ENCODE measurements at places on chromosomes 4 and X.

GRCh38 chr4:30989508-30989907, 269.3 kb downstream of the PCDH7 start:
- DNase-seq = no peak

- no peak for DNase-seq
Measured at GRCh38 chrX:81662381-81662780, 460.5 kb downstream of the SH3BGRL start.

GRCh38 chr4:145860446-145860845, 78.2 kb downstream of the ZNF827 start:
- DNase-seq = no peak

DNA sequence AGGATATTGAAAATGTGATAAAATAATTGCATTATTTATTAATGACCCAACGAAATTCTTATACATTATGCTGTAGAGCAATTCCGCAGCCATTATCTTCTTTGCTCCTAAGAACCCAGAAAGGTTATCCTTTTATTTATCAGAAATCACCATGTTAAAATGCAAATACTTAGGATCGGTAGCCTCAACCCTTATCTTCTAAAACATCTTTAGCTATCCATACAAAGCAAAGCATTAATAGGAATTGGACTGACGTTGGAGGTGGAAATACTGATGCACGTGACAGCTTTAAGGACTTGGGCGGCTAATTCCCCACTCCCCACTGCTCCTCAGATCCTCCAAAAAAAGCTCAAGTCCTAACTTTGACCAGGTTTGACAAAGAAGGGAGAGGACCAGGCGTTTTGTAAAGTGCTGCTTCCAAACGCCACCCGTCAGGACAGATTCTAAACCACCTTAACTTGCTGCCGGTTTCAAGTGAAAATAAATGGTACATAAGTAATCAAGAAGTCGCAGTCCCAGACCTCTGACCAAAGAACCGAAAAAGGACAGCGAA, 539 bp upstream of the SPCS3 start:
- DNase-seq = no peak

- DNase-seq = no peak
Measured at GRCh38 chr4:120995266-120996010, 72.9 kb upstream of the PRDM5 start.

DNA sequence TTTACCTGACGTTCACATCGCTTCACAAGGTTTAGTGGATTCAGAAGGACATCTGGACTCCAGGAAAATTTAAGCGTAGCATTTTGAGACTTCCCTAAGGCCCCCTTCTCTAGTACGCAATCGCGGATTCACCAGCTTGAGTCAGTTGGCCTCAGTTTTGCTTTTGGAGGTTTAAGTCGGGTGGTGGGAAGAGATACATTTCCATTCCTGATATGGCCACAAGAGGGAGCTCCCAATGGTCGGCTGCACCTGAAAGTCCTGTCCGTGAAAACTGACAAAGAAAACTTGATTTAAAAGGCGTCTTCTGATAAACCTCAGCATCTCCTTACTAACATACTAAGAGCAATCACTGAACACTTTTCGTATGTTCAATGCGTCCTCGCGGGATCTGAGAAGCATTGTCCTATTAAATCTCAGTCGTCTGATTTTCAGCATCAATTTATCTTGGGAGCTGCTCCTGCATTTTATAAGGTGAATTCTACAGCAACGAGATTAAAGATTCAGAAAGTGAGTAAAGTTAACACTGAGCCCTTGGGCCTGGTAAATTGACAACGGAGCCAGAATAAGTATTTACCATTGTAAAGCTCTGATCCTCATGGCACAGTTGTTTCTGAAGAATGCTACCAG, 50.6 kb downstream of the LGI2 start:
- DNase-seq = no peak

DNA sequence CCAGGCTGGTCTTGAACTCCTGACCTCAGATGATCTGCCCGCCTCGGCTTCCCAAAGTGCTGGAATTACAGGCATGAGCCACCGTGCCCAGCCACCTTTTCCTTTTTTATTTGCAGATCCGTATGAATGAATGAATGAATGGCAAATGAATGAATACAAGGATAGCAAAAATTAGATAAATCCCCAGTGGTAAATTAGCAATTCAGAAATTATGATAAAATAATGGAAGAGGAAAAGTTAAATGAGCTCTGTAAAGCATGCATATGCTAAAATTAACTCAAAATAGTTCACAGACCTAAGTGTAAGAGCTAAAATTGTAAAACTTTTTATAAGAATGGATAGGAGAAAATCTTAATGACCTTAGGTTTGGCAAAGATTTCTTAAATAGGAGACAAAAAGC, 49.8 kb downstream of the SH3KBP1 start:
- DNase-seq = no peak

- DNase-seq = no peak
Measured at GRCh38 chr4:11512871-11513270, 84.2 kb upstream of the HS3ST1 start.

DNA sequence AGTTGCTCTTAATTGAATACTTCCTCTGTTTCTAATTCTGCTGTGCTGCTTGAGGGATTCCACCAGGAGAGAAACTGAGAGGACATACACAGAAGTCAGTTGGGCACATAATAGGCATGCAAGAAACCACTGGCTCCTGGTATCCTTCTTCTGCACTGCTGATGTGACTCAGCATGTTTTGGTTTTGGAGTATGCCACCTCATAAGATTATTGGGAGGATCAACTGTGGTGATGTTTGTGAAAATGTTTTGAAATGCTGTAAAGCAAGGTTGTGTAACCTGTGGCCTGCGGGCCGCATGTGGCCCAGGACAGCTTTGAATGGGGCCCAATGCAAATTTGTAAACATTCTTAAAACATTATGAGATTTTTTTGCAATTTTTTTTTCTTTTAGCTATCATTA, 119.6 kb downstream of the GATB start:
- DNase-seq = no peak

- DNase-seq = peak; percentile 3
Measured at GRCh38 chr4:98928131-98928504, 815 bp downstream of the EIF4E start.

- DNase-seq = no peak
Measured at GRCh38 chr4:2081540-2081939, 22.4 kb downstream of the NAT8L start.

DNA sequence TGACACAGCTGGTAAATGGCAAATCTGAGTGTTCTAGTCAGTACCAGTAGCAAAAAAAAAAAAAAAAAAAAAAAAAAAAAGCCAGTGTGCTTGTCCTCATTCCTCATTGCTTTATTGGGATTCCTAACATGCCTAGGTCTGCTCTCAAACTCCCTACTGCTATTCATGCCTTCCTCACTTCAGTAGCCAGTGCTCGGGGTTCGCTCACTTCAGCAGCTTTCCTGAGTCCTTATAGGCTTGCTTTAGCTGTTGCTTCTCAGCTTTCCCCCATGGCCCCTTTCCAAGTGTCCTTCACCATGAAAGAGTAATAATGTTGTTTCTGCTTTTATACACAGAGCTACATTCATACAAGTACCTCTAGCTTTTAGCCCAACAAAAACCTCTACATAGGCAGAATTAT, 30.8 kb downstream of the SLITRK2 start:
- DNase-seq = no peak

DNA sequence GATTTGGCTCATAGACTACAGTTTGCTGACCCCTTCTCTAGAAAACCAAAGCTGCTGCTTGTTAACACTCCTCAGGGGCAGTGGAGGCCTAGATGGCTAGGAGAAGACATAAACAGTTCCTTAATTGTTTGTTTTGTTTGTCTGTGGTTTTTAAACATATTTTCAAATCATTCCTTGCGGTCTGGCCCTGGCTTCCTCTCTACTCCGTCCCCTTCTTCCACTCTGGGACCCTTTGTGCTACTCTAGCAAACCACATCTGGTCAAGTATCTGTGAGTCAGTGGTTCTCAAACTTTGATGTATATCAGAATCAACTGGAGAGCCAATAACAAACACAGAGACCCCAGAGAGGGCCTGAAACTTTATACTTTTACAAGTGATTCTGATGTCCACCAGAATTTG, 36.1 kb downstream of the FRMPD4 start:
- no peak for DNase-seq

DNA sequence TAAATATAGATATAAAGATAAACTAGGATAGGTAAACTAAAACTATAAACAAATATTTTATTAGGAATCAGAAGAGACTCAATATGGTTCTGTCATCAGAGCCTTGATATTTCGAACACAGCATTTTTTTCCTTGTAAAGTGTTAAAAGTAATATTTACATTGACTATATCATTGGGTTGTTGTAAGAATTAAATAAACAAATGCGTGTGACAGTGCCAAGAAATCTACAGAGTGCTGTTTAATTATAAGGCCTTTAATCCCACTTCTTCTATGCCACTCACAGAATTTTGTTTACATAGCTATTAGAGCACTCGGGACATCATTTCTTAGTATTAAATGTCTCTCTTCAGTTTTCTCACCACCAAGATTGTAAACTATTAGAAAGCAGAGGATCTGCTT, 807.4 kb downstream of the FSTL5 start:
- no peak for DNase-seq

- DNase-seq = no peak
Measured at GRCh38 chr4:100876546-100876945, 358.7 kb upstream of the EMCN start.

- no peak for DNase-seq
Measured at GRCh38 chr4:120299631-120300030, 233.0 kb upstream of the MAD2L1 start.

GRCh38 chr4:112855058-112855457, 194.4 kb upstream of the ANK2 start:
- DNase-seq = no peak

DNA sequence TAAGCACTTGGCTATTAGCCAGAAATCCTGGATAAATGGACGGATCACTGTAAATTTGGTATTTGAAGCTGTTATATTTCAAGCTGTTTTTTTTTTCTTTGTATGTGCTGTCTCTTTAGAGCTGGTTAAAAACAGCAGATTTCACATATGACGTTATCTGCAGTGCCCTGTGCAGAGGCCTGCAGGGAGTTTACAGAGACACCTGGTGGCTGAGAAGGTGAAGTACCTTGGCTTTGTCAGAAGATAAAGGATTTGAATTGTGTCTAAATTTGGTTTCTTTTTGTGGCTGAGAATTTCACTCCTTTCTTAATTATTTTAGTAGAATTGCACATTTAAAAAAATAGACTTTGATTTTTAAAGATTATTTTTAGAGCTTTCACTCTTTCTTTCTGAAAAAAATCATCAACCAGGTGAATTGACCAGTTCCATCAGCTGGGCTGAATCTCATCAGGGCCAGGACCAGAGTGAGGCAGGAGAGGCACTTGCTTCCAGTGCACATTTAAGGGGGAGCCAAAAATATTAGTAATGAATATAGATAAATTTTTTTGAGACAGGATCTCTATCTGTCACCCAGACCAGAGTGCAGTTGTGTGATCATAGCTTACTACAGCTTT, 9.6 kb upstream of the CHRNA9 start:
- no peak for DNase-seq

GRCh38 chr4:84691170-84691691, 108.3 kb downstream of the CDS1 start:
- DNase-seq = peak; percentile 45

GRCh38 chrX:70402721-70403120, 20.4 kb upstream of the GDPD2 start:
- no peak for DNase-seq

DNA sequence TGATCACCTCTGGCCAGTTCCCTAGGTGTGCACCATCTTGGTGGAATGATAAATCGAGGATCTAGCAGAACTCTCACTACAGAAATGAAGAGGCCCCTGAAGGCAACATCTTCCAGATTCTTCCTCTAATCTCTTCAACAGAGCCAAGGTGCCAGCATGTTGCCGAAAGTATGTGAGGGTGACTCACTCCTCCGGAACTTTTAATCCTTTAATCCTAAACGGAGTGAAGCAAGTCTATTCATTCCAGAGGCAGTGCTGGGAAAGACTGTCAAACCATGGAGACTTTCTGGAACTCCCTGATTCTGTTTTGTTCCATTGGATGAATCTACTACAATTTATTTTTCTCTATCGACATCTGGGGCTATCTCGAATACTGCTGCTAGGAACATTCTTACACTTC, 68.7 kb downstream of the SUPT20HL2 start:
- no peak for DNase-seq

GRCh38 chrX:49163555-49164419, 1.2 kb downstream of the MAGIX start:
- no peak for DNase-seq

- no peak for DNase-seq
Measured at GRCh38 chrX:139246295-139246694, 284.2 kb upstream of the F9 start.

GRCh38 chr4:155799116-155799793, 40.4 kb downstream of the GUCY1B1 start:
- DNase-seq = no peak

- DNase-seq = no peak
Measured at GRCh38 chr4:100838286-100838685, 320.5 kb upstream of the EMCN start.

GRCh38 chr4:127224556-127224955, 408.2 kb upstream of the INTU start:
- DNase-seq = no peak

GRCh38 chr4:153570228-153570973, 104.2 kb downstream of the TMEM131L start:
- no peak for DNase-seq

DNA sequence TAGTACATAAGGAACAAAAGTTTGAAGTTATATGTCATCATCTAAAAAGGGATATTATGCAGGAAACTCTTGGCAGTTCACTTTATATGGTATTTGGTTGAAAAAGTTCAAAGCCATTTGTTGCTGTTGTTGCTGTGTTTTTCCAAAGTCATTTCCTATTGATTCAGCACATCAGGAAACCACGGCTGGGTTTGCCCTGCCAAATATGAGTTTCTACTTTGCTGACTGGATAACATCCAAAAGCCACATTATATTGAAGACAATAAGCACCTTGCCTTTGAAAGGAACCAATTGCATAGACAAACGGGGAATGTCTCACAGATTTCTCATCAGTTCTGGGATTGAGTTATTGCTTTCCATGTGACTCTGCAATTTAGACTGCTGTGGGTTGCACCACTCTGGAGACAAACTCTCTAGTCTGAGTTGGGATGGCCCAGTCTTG, 206.1 kb downstream of the SLC39A8 start:
- no peak for DNase-seq

GRCh38 chr4:53929955-53930798, 134.2 kb downstream of the CHIC2 start:
- DNase-seq = no peak

- DNase-seq = peak; percentile 27
Measured at GRCh38 chr4:185213877-185214276, 4.5 kb downstream of the SNX25 start.

DNA sequence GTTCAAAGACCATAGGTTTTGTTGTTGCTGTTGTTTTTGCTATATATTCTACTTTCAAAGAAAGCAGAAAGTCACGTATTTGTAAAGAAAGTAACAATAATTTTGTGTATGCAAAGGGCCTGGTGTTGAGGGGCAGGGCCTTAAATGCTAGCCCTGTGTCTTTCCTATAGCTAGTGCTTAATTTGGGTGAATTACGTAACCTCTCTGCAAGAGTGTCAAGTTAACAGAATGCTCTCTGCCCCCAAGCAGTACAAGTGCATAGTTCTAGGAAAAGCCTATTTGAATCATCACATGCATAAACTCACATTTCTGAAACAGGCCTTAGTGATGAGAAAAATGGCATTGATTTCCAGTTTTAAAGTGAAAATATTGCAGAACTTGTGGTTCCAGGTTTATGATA, 663.6 kb downstream of the STIM2 start:
- DNase-seq = no peak

- no peak for DNase-seq
Measured at GRCh38 chr4:141331534-141332358, 111.1 kb downstream of the ZNF330 start.

Data from SIG-M5 (cell line).